GM23248 (cell line): ENCODE measurements at places on chromosomes 12 and 14. TPM values are rescaled to one million over a fixed set of nuclear protein-coding genes. Genes with fewer than 3 reads are reported as not detected.

- DNase-seq = peak; percentile 5
Observed at GRCh38 chr12:22231836-22232235, 102.7 kb downstream of the ST8SIA1 start.

GRCh38 chr14:85788470-85789233, 258.7 kb downstream of the FLRT2 start:
- DNase-seq = no peak

GRCh38 chr12:69834147-69834546, 9.1 kb downstream of the MYRFL start:
- no peak for DNase-seq

The NOP9 gene
- 2.5 and 2.6 TPM in 2 replicates for polyA plus RNA-seq

DNA sequence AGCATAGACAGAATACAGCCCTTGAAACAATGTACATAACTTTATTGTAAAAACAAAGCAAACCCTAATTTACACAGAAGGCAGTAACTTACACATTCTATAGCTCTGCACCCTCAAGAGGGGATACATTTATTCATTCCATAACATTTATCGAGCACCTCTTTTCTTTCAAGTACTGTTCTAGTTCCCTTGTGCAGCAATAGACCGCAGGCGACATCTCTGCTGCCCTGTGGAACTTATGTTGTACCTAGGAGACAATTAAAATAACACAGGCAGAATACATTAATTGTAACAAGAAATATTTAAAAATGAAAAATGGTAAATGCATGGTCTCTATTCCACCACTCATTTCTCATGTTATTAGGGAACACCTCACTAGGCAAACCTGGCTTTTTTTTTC, 1.4 kb upstream of the ARHGDIB start:
- DNase-seq = no peak

DNA sequence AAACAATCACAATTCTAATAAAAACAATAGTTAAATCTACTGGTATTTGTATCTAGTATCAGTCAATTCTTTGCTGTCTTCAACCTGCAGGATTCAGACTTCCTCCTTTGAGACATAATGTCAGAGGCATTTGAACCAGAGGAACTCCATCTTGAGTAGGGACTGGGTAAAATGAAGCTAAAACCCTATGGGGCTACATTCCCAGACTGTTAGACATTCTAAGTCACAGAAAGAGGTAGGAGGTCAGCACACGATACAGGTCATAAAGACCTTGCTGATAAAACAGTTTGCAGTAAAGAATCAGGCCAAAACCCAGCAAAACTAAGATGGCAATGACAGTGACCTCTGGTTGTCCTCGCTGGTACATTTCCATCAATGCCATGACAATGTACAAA, 48.2 kb upstream of the MAP3K9 start:
- DNase-seq = peak; percentile 18
